ENCODE measurements at places on chromosomes 13 and 19.

- DNase-seq = no peak
Observed at GRCh38 chr13:28586439-28587173, 72.3 kb upstream of the POMP start.

GRCh38 chr19:39778763-39779162, at the start of gene LEUTX:
LEUTX (plus strand) TSS chr19:39778854; CDS start chr19:39778921, 67 bp downstream.
- DNase-seq = no peak

- DNase-seq = no peak
Observed at GRCh38 chr13:60075850-60076249, 87.9 kb downstream of the DIAPH3 start.

GRCh38 chr19:39403331-39404312, 3.0 kb upstream of the ZFP36 start:
- DNase-seq = peak; percentile 98

GRCh38 chr13:42873081-42873480, 91.7 kb downstream of the FAM216B start:
- no peak for DNase-seq

GRCh38 chr19:39265321-39265916, 2.8 kb upstream of the IFNL2 start:
- DNase-seq = no peak

- DNase-seq = no peak
Observed at GRCh38 chr19:29260477-29261317, 47.7 kb upstream of the UQCRFS1 start.

GRCh38 chr19:53894707-53895106, 12.7 kb downstream of the PRKCG start:
- DNase-seq = no peak

GRCh38 chr13:110103534-110103933, 203.4 kb downstream of the COL4A1 start:
- DNase-seq = peak; percentile 22

- no peak for DNase-seq
Observed at GRCh38 chr13:104318121-104318520, 1251.9 kb upstream of the SLC10A2 start.

DNA sequence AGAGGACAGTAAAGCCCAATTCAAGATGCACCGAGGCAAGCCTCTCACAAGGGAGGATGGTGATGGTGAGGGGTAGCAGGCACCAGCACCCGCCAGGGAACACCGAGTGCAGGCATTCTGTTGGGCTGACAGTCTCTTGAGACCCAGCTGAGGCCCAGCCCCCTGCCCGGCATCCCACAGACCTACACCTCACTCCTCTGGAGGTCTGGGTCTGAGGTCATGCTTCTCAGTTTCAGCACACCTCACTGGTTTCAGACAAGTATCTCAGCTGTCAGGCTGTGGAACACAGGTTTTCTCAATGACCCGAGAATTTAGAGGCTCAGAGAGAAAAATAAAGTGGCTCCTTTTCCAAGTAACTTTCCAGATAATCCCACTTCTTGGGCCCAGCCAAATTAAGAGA, 27.7 kb upstream of the EPHX3 start:
- no peak for DNase-seq

DNA sequence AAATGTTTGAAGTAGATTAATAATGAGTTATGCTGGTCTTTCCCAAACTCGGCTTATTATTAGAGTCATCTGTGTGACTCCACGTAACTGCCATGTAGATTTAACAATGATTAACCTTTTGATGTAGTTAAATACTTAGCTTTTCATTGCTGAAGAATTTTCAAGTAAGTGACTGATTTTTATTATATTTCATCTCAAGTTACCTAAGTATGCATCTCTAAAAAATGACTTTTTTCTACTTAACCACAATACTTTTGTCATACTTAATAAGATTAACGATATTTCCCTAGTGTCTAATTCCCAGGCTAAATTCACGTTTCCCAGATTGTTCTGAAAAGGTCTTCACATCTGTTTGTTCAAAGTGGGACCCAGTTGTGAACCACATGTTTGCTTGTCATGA, 17.8 kb downstream of the BIVM start:
- DNase-seq = no peak

DNA sequence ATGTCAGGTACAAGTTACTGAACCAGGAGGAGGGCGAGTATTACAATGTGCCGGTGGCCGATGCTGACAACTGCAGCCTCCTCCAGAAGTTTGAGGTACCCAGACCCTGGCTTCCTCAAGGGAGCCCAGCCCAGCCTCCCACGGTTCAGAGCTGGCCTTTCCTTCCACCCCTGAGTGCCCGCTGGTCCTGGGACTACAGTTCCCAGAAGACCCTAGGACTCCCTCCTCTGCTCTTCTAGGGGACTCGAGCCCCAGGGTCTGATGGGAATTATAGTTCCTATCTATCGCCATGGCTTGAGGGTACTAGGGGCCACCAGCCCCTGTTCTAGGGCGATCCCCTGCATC, 11.0 kb downstream of the PRKCG start:
- no peak for DNase-seq

DNA sequence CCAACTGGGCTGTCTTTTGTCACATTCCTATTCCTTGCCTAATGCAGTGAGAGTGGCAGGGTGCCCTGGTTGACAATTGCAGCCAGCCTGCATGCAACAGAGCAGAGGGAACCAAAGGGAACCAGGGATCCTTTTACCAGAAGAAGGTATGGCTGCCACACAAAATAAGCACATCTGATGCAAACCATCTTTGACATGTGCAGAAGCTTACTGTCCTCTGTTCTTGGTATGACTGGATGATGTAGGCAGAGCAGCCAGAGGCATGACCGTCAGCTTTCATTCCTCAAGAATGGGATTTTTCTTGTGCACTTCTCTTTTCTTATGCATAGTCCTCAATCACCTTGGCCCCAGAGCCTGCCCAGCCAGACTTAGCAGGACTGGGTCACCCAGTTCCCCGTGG, 116.1 kb downstream of the UQCRFS1 start:
- no peak for DNase-seq

DNA sequence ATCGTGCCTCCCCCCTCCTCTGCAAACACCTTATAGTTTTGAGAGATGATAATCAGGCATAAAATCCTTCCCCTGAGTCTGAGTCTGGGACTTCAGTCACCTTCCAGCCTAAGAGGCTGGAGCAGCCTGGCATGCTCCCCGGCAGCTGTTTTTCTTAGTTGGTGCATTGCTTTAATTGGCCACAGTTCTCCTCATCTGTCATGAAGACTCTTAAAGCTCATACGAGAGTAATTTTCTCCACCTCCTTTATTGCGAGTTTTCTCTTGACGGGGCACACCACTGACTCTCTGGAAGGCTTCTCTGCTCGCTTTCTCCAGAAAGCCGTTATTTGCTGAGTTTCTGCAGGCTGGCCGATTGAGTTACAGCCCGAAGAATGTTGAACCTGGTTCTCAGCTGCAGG, 310.5 kb downstream of the ATP8A2 start:
- DNase-seq = no peak

DNA sequence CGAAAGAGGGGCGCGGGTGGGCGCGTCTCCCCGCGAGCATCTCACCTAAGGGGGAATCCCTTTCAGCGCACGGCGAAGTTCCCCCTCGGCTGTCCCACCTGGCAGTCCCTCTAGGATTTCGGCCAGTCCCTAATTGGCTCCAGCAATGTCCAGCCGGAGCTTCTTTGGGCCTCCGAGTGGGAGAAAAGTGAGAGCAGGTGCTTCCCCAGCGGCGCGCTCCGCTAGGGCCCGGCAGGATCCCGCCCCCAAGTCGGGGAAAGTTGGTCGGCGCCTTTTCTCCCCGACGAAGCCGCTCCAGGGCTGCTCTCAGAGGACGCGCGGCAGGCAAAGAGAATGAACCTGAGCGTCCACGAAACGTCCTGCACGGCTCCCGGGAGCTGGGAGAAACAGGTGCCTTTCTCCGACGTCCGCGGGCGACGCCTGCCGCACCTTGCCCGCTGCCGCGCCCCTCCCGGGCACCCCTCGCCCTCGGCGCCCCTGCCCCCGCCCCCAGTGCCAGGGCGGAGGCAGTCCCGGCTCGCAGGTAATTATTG, 366 bp upstream of the KL start:
- DNase-seq = no peak

GRCh38 chr13:66855131-66855530, 375.0 kb downstream of the PCDH9 start:
- peak; percentile 38 for DNase-seq

GRCh38 chr13:106138620-106139019, 396.8 kb downstream of the EFNB2 start:
- no peak for DNase-seq

DNA sequence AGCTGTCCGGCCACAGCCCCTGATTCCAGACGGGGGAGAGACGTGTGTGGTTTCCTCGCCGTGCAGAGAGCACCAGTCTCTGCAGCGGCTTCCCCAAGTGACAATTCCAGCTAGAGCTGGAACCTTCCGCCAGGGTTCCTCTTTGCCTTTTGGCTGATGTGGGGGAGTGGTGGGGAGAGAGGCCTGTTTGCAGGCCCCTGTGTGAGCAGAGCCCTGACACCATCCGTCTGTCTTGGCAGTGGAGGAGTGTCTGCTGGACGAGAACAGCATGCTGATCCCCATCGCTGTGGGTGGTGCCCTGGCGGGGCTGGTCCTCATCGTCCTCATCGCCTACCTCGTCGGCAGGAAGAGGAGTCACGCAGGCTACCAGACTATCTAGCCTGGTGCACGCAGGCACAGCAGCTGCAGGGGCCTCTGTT, 25.0 kb downstream of the LAMP1 start:
- no peak for DNase-seq

- DNase-seq = no peak
Observed at GRCh38 chr13:49759503-49759902, 33.0 kb downstream of the KPNA3 start.

- no peak for DNase-seq
Observed at GRCh38 chr19:2629491-2630351, 72.8 kb downstream of the GNG7 start.

DNA sequence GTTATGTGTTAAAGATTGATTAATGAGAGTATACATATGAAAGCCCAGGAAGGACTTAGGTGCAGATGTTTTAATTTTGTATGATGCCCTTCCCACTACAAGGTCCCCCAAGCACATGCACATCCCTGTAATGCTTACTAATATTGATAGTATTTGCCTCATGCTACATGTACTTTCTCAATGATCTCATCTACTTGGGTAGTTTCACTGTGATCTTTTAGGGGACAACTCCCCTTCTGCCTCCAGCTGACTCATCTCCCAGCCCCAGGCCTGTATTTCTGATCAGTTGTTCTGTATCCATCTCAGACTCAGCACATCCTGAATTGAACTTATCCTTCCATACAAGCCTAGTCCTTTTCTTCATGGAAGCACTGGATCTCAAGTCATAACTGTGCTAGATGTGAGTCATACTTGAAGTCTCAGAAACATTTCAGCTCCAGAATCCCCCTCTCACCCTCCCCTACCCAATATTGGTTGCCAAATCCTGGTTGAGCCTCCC, 49.4 kb upstream of the INTS6 start:
- peak; percentile 47 for DNase-seq

DNA sequence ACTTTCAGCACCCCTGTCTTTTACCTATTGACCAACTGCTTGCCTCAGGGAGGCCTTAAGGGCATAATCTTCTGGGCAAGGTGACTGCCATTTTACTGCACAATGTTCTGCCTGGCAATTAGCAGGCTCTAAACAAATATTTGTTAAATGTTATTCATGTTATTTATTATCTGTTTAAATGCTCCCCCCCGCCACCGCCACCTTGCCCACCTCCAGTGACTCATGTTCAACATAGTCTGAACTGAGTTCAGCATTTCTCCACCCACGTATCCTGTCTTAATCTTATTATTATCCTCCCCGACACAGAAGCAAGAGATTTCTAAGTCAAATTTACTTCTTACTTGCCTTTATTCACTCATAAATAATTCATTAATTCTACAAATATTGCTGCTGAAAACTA, 144.8 kb downstream of the LIG4 start:
- DNase-seq = no peak

GRCh38 chr19:6470173-6470572, 6.1 kb downstream of the CRB3 start:
- no peak for DNase-seq

GRCh38 chr19:3224346-3225168, at the start of gene CELF5:
CELF5 (plus strand) TSS chr19:3224661; CDS start chr19:3224740, 79 bp downstream.
- no peak for DNase-seq

DNA sequence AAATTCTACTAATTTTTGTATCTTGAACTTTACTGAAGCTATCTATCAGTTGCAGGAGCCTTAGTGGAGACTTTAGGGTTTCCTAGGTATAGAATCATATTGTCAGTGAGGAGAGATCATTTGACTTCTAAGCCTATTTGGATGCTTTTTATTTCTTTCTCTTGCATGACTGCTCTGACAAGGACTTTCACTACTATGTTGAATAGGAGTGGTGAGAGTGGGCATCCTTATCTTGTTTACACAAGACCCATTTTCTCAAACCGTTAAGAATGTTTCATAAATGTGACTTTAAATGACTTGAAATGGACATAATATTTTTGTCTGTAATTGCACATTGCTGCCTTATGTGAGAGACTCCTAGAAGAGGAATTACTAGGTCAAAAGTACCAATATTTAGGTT, 17.9 kb upstream of the CSNK1A1L start:
- DNase-seq = no peak

DNA sequence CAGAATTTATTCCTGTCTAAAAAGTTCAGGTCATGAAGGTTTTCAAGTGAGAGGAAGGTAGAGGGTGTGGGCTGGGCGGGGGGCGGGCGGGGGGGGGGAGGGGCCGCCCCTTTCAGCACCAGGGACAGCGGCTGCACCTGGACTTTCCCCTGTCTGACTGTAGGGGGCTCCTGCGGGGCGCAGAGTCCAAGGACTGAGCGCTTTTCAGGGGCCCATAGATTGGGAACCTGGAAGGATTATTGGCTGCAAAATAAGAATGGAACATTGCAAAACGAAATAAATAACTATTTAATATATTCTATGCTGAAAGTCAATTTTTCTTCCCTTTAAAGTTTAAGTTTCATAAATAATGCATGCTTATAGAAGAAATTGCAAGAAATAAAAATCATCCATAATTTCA, 8.9 kb upstream of the CYP4F3 start:
- peak; percentile 6 for DNase-seq

GRCh38 chr19:41531438-41532311, 44.3 kb upstream of the CEACAM21 start:
- DNase-seq = peak; percentile 44

DNA sequence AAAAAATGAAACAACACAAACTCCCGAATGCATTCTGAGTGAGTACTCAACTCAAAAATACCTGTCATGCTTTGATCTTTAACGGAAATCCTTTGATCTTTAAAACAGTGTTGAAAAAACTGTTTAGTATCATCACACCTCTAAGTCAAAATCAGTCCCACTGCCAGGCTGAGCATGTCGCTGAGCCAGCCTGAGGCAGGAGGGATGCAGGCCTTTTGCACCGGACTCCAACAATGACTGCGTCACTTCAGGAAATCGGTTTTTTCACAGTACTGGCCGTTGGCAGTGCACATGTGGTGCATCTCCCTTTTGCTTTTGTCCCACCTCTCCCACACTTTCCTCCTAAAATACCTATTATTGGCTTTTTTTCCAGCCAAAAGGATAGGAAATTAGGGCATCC, 78.2 kb downstream of the SHISA2 start:
- DNase-seq = no peak
